Mesothelial cell of epicardium (in vitro differentiated cells): ENCODE measurements at places on chromosomes 16 and 17.

- DNase-seq, result no peak
Measured at GRCh38 chr16:10934325-10935107, 7.8 kb downstream of the DEXI start.

- no peak for DNase-seq
Measured at GRCh38 chr16:53068423-53068833, 13.6 kb downstream of the CHD9 start.

DNA sequence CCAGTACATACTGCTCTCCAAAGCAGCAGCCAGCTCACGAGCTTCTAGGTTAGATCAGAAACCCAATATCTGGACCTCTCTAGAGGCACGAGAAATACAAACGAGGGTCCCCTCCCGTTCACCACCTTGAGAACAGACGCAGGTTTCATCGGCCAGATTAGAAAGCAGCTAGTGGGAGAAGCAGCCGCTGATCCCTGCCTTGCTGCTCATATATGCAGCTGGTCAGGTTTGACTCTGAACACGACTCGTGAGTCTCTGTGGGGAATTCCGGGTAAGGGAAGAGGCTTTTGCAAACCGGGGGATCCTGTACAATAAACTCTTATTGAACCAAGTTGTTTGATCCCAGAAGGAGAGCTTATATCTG is 1.6 kb downstream of the VAT1L start:
- DNase-seq, result no peak

DNA sequence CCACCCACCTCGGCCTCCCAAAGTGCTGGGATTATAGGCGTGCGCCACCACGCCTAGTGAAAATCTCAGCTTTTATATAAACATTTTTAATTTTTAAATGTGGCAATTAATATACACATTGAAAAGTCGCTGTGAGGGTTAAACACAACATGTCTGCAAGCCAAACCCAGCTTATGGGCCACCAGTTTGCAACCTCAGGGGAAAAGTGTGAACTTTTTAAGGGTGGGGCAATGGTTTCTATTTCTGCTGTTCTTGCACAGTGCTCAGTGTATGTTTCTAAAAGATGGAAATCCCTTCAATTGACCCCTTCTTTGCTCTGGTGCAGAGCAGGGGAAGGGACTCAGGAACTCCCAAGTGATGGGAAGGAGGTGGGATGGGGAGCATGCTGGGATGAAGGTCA is 18.3 kb upstream of the SUPT4H1 start:
- DNase-seq, result no peak
